ENCODE measurements at places on chromosomes 16 and 17. TPM values are rescaled to one million over a fixed set of nuclear protein-coding genes. Genes with fewer than 3 reads are reported as not detected.

The ARL6IP1 gene
- 73.6 TPM for polyA plus RNA-seq

The GNG13 gene
- 0.34 TPM for polyA plus RNA-seq

The SPATA22 gene
- 0.74 TPM for polyA plus RNA-seq

The NACA2 gene
- polyA plus RNA-seq: 1.0 TPM

The ATP5PD gene
- polyA plus RNA-seq: 275 TPM

The CES1 gene
- polyA plus RNA-seq: 1.1 TPM

The TBC1D3E gene
- not detected for polyA plus RNA-seq

The RNFT1 gene
- 18.9 TPM for polyA plus RNA-seq

The CCT6B gene
- polyA plus RNA-seq: 1.3 TPM

The DHX8 gene
- 29.9 TPM for polyA plus RNA-seq

The GPT2 gene
- polyA plus RNA-seq: 20.1 TPM

All from muscle of arm (tissue), 14 donors.